ENCODE measurements at places on chromosomes 1 and 21.

DNA sequence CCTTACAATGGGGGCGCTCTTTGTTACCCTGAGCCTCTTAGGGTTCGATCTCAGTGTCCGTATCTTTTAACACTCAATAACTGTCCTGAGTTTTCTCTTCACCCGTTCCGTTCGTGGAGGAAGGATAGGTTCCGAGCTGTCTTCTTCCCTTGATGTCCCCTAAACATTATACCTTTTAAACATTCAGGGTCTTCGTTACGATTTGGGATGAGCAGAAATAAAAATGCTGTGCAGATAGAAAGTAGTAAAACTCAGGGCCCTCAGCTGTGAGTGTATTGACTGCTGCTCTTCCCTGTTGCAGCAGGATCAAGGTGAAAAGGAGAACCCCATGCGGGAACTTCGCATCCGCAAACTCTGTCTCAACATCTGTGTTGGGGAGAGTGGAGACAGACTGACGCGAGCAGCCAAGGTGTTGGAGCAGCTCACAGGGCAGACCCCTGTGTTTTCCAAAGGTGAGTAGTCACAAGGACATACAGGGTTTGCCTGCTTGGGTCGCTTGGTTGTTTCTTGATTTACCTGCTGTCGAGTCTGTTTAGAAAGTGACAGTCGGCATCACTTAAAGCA is 784 bp downstream of the RPL11 start:
- DNase-seq, result no peak

DNA sequence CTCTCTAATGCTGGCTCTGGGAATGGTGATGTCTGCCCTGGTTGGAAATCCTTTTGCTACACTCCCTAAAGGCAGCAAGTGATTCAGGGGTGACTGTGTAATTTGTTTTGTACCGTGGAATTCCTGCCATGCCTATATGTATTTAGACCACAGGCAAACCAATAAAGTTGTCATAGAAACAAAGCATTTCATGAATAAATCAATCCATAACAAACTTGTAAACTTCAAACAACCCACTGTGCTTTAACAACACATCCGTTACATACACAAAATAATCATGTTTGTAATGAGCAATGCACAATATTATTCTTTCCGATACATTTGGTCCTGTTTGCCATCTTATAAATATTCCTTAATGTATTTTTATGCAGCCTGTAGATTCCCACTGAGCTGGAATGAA is 330.3 kb upstream of the SNX7 start:
- DNase-seq, result no peak

GRCh38 chr1:37867784-37868183 is 8.4 kb upstream of the MTF1 start:
- DNase-seq, result no peak

- DNase-seq, result no peak
Measured at GRCh38 chr1:154608397-154609270, 648 bp upstream of the ADAR start.

DNA sequence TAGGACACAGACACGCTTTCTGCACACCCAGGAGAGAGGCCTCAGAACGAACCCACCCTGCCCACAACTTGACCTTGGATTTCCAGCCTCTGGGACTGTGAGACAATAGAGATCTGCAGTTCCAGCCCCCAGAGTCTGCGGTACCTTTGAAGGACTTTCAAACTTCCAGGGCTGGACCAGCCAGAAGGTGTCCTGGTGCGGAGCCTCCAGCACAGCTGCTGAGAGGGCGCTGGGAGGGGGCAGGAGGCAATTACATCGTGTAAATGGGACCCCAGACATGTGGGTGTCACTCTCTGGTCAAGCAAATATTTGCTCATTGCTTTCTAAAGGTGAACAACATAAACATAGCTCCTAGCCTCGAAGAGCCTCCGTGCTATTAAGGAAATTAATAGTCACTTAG is 58.7 kb upstream of the ACTRT2 start:
- DNase-seq, result no peak

DNA sequence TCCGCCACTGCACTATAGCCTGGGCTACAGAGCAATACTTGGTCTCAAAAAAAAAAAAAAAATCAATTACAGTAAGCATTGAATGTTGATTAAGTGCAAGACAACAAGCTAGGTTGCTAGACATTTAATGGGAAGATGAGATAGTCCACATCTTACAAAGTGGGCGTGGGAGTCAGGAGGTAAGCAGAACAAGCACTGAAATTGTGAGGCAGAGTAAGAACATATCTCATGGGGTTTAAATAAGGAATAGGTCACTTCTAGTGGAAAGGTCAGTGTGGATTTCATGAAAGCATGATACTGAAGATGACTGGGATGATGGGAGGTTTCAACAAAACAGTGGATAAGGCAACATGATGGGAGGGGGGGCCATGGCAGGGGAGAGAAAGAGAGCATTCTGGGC is 1.9 kb upstream of the OLFML2B start:
- DNase-seq, result no peak

DNA sequence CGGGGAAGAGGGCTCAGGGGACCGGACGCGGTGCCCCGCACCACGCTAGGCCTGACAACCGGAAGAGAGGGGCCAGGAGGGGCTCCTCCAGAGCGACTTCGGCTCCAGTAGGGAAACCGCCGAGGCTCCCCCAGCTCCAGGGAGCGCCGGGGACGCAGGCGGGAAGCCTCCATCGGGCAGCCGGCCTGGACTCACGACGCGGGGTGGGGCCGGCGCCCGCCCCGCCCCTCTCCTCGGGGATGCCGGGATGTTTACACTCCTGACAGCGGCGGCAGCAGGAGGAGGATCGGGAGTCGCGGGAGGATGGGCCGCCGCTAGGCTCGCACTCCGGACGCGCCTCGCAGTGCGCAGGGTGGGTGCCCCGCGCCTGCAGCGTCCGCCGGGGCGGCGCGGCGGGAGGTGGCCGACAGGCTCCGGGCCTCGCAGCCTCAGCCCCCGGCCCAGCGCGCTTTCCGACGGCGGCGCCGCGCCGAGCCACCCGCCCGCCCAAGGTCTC is at the start of gene NEK7:
Gene NEK7 (plus strand): TSS at position 254 of the 496 bp plus-strand sequence. CDS start 75,583 bp downstream, outside the sequence.
- DNase-seq, result peak; percentile 51

DNA sequence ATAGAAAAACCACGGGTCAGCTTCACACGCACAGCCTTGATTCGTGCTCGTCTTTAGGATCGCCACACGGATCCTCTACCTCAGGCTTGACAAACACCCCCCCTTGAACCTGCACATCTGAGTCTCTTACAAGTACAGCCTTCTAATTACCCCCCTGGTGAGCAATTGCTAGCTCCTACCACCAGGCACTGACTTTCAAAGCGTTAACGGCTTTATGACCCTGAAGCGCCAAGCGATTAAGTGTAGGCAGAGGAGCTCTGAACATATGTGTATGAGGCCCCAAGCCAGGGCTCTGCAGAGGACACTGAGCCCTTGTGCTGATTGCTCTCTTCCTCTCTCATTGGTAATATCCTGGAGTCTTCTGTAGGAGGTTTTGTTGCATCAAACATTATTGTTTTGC is 55.7 kb upstream of the EPHA8 start:
- DNase-seq, result no peak
